ENCODE measurements at places on chromosomes 5 and 9.

- no peak for DNase-seq
These were observed 10.4 kb downstream of the PTCH1 start for GRCh38 chr9:95506428-95506677.

GRCh38 chr9:126407114-126407870, 80.7 kb downstream of the MVB12B start:
- peak; percentile 41 for DNase-seq

DNA sequence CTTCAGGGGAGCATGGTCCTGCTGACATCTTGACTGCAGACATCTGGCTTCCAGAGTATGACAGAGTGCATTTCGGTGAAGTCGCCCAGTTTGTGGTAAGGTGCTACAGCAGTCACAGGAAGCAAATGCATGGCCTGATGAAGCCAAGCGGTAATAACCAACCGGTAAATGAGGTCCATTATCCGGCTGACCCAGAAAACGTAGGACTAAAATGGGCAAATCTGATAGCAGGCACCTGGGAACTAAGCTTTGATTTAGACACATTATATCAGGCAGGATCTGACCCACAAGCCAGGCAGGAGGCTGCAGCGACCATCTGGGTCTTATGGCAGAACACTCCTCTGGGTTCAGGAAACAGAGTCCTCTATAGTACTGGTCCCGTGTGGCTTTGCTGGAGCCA, 454.6 kb downstream of the GADD45G start:
- no peak for DNase-seq

DNA sequence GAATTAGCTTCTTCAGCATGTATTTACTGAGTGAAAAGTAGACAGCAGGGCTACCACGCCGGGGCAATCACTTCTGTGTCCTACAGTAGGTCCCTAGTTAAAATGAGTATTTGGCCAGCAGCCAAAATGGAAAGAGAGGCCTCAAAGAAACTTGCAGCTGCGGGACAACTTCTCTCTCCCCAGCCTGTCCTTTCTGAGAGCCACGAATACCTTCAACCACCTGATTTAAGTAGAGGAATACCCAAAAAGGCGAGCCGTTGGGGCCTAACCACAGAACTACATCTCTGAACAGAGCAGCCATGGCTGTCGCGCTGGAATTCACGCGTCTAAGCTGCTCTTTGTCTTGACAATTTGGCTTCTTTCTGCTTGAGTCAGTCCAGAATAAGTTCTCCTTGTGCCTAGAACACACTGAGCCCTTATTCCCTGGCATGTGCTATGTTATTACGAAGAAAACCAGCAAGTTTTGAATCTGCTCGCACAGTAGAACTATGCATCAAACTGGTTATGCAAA, 43.8 kb upstream of the GOLPH3 start:
- no peak for DNase-seq

GRCh38 chr5:68176802-68177479, 38.6 kb upstream of the PIK3R1 start:
- DNase-seq = no peak

- DNase-seq = peak; percentile 14
These were observed 341.2 kb downstream of the TRIM32 start for GRCh38 chr9:117028103-117028858.

DNA sequence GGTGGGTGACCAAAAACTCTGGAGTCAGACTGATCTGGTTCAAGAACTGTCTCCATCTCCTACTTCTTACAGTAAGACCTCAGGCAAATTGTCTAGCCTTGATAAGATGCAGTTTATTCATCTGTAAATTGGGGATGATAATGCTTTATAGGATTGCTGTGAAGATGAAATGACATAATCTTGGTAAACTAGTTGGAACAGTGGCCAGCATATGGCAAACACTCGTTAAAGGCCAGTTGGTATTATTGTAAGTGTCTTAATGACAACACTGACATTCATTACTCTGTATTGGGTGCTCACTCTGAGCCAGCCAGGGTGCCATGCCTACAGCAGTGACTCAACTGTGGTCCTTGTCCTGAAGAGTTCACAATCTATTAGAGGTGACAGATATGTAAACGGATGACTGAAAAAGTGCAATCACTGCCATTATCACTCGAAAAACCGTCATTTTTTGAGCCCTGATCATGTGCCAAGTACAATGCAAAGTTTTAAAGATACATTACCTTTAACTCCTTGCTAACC, 84.9 kb upstream of the HSPA9 start:
- no peak for DNase-seq

DNA sequence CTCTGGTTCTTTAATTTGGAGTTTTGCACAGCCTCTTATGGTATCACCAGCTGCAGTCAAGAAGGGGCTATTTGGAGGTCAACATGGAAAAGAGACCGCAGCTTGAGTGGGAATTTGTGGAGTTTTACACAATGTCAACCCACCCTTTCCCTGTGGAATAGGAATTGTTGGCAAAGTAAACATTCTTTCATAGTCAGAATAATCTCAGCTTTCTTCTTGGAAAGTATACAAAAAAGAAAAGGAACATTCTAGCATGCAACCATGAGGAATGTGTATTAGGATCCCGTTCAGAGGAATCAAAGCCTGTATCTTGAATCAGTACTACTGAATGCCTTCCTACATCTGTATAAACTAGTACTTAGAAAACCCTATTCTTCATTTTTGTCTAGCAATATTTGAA, 107.6 kb downstream of the LURAP1L start:
- DNase-seq = peak; percentile 94

DNA sequence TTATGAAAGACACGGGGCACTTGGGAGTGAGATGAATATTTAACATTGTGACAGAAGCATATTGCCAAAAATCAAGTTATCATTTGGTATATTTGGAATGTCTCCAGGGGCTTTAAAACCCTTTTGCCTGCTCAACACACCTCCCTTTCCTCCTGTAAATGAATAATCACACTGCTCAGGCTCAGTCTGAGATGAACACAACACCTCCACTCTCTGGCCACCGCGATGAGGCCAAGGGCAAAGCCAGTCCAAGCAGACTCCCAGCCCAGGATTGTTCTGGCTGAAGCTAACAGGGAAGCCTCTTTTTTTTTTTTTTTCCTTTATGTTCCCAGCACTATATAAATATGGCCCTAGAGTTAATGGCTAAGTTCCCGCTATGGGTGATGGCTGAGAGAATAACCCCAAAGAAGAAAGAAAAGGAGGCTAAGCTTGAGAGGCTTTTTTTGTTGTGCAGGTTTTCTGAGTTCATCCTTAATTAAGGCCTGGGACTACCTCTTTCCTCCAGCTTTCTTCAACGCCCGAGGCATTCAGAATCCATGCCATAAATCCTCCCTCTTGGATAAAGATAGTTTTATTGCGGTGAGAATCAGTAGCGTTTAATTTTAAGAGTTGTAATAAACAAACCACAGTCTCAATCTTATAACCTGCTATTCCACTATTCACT, 10.5 kb upstream of the ERAP1 start:
- no peak for DNase-seq

DNA sequence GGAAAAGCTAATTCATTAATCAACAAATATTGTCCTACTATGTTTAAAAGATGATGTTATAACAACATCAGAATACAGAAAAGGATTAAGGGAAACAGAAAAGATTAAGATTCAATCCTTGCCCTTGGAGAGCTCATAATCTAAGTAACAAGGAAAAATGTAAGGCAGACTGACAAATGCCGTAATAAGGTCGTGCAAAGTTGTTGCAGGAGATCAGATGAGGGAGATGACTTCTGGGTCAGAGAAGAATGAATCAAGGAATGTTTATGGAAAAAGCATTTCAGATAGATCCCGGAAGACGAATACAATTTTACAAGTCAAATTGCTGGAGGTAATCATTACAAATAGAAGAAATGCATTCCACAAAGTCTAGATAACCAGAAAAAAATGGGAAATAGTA, 6.4 kb downstream of the ADAMTS6 start:
- DNase-seq = no peak

- no peak for DNase-seq
These were observed 127.6 kb downstream of the RFX3 start for GRCh38 chr9:3398232-3398648.

- DNase-seq = peak; percentile 45
These were observed 82.7 kb downstream of the BNC2 start for GRCh38 chr9:16787724-16788123.

- DNase-seq = no peak
These were observed 201.3 kb downstream of the GABRG2 start for GRCh38 chr5:162268694-162269481.

DNA sequence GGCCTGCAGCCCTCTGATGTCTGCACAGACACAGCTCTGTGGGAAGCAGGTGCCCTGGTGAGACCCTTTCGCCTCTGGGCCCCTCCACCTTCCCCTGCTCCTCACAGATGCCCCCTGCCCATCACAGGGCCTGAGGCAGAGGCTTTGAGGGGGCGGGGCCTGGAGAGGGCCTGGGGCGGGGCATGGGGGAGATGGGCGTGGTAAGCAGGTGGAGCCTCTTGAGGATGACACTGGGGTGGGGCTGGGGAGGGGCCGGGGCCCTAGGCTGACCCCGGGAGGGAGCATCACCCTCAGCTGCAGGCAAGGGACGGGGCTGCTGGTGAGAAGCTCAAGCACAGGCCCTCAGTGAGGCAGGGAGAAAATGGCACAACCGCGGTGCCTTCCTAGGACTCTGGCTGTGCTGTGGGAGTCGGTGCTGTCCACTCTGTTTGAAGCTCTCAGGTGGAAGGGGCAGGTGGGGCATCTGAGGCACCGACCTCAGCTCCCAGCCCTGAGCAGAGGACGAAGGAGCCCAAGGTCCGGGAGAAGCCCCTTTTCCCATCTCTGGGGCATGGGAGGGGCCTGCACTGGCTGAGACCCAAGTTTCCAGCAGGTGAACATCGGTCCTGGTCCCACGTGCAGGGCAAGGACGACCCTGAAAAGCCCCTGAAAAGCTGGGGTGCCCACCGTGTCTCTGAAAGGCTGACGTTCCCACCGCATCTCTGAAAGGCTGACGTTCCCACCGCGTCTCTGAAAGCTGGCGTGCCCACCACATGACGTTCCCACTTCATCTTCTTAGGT, 17.5 kb upstream of the SLC9A3 start:
- no peak for DNase-seq

DNA sequence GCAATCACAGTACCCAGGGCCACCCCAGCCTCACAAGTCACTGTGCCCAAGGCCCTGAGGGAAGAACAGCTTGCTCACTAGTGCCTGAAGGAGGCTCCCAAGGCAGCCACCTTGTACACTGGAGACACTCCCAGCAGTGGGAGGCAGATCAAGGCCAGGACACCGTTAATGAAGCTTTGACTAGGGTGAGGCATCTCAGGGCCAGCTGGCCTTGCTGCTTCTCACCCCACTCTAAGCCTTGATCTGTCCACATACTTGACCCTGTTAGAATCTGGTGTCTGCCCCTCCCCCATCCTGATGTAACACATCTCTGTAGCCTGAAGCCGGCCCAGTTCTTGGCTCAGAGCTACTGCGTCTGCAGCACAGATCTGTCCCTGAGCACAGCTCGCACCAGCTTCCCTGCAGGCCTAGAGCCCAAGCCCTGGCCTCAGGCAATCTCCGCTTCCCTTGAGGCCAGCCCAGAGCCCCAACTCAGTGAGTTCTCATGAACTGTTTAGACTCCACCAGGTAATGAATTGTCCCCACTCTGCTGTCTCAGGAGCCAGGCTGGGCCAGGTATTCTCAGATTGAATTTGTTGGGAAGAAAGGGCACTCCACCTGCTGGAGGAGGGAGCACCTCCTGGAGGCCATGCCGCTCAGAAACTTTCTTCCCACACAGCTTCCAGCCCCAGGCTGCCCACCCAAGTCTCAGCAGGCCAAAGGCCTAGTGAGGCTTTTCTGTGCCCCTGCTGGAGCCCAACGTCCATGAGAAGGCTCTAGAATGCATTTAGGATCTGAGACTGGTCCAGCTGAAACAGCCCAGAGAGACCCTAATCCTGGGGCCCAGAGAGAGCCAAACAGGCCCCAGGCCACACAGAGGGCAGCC, 13.4 kb upstream of the JADE2 start:
- peak; percentile 63 for DNase-seq

GRCh38 chr9:109728686-109729300, 51.2 kb upstream of the PALM2AKAP2 start:
- peak; percentile 87 for DNase-seq
